Foreskin keratinocyte (primary cell): ENCODE measurements at places on chromosomes 1 and 21.
A peak's percentile ranks its signal among the peaks of the same experiment; 100 is the strongest.

GRCh38 chr1:201408176-201408833 is 9.2 kb upstream of the LAD1 start:
- peak; percentile 51 for DNase-seq

DNA sequence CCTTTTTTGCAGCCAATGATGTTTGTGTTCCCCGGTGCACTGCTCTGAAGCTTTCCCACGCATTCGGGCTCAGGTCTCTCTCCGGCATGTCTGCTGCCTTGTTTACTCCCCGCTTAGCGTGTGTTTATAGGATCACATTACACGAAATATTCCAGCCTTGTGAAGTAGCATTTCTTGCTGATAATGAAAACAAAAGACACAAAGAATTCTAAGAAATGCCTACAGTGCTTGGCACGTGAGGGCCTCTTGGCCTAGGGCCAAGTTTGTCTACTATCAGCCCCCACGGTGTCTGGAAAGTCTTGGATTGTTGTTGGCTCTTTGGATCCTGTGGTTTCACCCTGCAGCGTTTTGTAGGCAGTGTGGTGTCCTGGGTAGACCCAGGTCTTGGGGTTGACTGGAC is 11.2 kb upstream of the GSTM4 start:
- no peak for DNase-seq

DNA sequence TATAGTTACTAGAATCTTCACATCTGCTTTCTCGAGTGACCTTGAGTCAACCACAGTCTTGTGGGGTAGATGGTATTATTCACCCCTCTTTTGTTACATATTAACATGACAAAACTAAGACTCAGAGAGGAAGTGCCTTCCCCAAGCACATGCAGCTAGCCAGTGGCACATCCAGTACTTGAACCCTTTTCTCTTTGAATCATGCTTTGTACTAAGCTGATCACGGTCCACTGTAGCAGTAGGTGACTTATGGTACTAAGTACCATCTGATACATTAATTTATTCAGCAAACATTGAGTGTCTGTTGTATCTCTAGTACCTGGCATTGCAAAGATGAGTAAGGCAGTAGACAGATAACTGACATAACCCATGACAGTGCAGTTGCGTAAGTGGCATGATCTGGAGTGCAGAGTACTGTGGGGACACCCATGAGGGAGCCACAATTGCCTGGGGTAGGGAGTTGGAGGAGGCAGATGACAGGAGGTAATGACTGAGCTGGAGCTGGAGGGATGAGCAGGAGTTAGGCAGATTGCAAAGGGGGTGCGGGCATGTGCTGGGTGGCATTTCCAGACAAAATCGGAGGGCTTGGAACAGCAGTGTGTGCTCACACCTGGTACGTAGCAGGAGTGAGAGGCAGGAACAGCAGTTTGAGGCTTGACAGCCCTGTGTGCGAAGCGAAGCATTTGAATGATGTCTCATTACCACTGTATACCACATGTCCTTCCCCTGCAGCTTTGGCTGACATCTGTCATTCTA is 29.8 kb downstream of the UCK2 start:
- peak; percentile 34 for DNase-seq

DNA sequence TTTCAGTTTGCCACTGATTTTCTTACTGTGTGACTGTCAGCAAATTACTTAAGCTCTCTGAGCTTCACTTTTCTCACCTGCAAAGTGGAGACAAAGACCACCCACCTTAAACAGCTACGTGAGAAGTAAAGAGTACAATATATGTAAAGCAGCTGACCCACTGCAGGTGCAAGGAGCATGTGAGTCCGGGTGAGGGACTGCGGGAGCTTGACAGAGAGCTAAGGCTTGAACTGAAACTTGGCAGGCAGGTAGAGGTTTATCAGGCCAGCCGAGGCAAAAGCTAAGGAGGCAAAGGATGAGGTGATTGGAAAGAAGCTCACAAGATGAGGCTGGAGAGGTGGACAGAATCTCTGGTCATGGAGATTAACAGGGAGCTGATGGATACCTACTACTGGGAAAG is 36.6 kb downstream of the NIBAN1 start:
- no peak for DNase-seq

DNA sequence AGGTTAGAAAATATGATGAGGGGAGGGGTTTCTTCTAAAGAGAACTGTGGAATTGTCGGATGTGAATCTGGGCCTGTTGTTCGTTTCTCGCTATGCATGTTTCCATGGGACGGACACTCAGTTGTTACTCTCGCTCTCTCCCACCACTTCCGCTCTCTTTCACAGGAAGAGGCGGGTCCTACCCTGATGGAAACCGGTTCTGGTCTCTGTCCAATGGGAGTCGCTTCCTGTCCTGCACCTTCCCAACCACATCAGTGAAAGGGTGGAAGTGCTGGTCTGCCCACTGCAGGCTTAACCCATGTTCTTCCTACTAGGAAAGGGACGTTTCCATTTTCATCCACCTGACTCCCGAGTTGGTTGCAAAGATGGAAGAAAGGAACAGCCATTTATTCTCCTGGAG is 119.4 kb downstream of the KCNJ15 start:
- no peak for DNase-seq

GRCh38 chr1:153795934-153796785 is 21.0 kb downstream of the SLC27A3 start:
- no peak for DNase-seq

DNA sequence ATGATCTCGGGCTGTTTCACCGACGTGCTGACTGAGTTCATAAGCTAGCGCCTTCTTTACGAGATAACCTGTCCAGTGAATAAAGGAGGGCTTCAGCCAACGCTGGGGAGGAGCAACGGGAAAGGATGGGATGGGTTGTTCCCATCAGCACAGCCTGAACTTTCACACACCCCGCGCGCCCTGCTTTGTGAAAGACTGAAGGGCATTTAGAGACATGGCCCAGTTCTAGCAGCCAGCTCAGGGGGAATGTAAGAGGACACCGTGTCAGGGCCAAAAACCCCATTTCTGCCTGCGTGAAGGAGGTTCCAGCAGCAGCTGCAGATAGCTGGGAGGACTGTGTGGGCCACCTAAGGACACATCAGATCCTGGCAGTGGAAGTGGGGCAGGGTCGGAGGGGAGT is 255.1 kb upstream of the RAB4A start:
- DNase-seq, result no peak

DNA sequence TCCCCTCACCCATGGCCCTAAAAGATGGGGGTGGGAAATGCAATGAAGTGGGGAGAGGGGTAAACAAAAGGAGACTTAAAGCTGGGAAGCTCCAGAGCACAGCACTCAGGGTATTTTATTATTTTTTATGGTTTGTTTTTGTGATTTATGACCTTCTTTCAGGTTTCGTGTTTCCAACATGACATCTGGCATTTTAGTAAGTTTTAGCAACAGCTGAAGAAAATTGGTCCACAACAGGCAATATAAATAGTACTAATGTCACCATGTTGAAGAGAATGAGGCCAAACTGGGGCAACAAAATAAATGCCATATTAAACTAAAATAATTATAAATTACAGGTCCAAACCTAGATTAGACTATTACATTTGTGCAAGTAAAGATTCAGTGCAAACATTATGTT is 56.3 kb downstream of the TBX15 start:
- no peak for DNase-seq

- DNase-seq, result no peak
Measured at GRCh38 chr1:78072216-78072615, 26.4 kb downstream of the GIPC2 start.

DNA sequence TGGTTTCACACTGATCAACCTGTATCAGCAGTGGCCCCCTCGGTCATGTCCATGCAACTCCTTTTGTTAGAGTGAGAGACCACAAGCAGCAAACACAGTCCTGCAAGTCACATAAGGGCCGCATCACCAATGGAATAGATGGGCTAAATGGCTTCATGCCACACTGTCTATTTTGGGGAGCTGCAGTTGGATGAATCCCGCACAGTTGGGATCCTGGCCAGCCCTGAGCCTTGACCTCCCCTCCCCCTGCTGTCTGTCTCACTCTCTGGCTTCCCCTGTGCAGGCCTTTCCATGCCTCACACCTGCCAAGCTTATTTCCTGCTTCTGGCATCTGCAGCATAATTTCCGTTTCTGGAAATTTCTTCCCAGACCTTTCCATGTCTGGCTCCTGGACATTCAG is 57.0 kb downstream of the CNIH3 start:
- DNase-seq, result no peak

DNA sequence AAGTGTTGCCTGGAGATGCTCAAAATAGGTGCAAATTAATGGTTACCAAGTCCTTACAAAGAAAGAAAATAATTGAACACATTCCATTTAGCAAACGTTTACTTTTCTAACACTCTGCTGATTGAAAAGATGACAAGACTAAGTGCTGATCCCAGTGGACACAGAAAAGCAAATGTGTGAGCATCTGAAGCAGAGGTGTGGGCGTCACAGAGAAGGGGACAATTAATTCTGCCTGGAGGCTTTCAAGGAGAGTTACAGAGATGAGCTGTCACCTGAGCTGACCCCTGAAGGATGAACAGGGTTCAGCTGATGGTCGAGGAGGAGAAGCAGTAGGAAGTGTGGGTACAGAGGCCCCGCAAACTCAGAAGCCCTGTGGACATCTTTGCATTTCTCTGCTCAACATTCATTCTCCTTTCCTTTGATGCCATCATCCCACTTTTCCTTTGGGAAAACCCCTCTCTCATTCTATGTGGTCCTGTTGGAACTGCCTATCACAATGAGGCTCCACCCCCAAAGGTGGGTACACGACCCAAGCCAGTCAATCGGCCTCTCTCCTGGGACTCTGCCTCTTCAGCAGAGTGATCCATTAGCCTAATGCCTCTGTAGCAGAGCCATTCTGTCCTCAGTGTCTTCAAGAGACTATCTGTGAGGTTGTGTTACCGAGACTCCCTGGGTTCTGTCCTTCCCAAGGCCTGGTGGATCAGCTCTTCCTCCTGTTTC is 17.2 kb upstream of the PLA2G2E start:
- no peak for DNase-seq

DNA sequence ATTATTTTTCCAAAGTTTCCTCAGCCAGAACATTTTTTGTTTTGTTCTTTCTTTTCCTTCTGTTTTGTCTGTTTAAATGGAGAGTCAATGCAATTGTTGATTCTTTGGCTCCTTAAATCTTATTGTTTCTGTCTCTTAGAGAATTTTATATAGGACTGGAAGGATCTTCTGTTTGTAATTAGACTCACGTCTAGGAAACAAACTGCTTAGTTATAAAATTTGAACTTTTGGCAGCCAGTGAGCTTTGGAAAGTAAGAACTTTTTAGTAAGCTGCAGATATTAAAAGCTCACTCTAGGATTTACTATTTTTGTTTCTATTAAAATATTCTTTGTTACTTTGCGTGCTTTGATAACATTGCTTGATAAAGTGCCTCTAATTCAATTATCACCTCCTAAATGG is 109.8 kb upstream of the HNRNPU start:
- no peak for DNase-seq

DNA sequence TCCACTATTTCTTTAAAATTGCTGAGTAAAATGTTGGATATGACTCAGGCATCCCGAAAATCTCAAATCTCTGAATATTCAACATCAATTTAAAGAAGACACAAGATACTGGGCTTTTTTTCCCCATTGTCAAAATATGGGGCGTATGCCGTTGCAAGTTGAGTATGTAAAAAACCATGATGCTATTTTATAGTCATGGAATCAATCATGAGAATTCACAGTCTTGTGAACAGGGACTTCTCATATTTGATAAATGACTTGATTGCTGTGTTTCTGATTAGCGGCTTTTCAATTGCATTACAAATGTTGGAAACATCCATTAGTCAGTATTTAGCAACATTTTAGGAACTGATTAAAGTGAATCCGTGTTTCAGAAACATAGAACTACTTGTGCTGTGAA is 45.3 kb downstream of the SETD4 start:
- no peak for DNase-seq

DNA sequence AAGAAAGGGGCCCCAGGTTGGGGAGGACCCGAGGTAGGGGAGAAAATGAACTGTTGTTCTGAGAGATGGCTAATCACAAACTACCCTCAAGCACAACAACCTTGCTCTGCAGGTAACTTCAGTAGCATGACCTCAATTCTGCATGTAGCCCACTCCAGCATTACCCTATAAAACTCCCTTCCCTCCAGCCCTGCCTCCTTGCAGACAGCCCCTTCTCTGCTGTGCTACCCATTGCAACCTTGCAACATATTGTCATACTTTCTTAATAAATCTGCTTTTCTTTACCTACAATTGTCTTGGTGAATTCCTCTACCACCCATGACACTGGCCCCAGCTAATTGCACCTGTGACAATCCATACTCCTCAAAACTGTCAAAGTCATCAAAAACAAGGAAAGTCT is 428.9 kb downstream of the MATN1 start:
- DNase-seq, result no peak

DNA sequence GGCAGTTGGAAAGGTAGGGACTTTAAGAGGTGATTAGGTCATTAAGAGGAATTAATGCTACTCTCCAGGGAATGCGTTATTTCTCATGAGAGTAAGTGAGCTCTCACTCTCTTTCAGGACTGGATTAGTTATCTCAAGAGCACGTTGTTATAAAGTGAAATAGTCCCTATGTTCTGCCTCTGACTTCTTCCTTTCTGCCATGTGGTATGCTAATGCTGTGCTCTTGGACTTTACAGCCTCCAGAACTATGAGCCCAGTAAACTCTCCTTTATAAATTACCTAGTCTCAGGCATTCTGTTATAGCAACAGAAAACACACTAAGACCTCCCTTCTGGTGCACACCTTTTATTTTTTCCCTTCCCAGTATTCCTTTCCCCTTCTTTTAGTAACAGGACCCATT is 187.8 kb downstream of the NR5A2 start:
- no peak for DNase-seq
